Occipital lobe (tissue), 3 donors: ENCODE measurements at places on chromosomes 6 and 20. TPM values are rescaled to one million over a fixed set of nuclear protein-coding genes. Genes with fewer than 3 reads are reported as not detected.

Gene BEND3
- total RNA-seq: 6.2 TPM

Gene PLAGL2
- total RNA-seq: 1.2 TPM

DNA sequence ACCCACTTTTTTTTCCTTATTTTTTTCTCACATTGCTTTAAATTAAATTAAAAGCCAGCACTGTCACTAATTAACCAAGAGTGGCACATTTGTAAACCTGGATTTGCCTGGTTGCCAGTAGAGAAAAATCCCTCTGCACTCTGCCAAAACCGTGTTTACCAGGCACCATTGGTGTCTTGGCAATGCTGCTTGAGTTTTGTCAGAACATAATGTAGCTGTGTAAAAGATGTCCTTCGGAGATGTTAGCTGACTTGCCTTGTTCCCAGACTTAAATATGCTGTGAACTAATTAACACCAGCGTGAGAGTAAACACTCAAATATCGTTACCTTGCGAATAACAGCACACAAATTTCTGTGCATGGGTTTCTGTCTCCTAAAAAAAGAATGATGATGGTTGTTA, 694.9 kb upstream of the ID4 start:
- no peak for DNase-seq

GRCh38 chr6:118714756-118715155, 63.4 kb upstream of the CEP85L start:
- DNase-seq: no peak
